ENCODE measurements at places on chromosomes 11 and 22. TPM values are rescaled to one million over a fixed set of nuclear protein-coding genes. Genes with fewer than 3 reads are reported as not detected.

Gene SUSD2
- total RNA-seq: 41.4 TPM

Gene MS4A10
- not detected for total RNA-seq

Gene VSIG10L2
- total RNA-seq: 4.7 TPM

Gene TRIM48
- not detected for total RNA-seq

Gene TMEM135
- 22.3 TPM for total RNA-seq

Gene SHISAL1
- total RNA-seq: 0.17 TPM

Gene RRAS2
- total RNA-seq: 26.1 TPM

Gene NXPE4
- total RNA-seq: not detected

Gene HTATIP2
- 43.7 TPM for total RNA-seq

Gene HRAS
- 131 TPM for total RNA-seq

Gene TEX12
- total RNA-seq: not detected

Gene MS4A8
- not detected for total RNA-seq

Gene C11orf42
- total RNA-seq: not detected

Gene TSSK2
- total RNA-seq: not detected

Gene NXPE2
- not detected for total RNA-seq

Gene KLHDC7B
- total RNA-seq: not detected

Gene ARHGAP20
- 2.1 TPM for total RNA-seq

Gene ROBO3
- 1.9 TPM for total RNA-seq

Gene SCN3B
- total RNA-seq: 1.9 TPM

Gene NUDT8
- 44.7 TPM for total RNA-seq

Gene MMP27
- total RNA-seq: 0.65 TPM

Gene NPTXR
- 2.4 TPM for total RNA-seq

Gene TREH
- not detected for total RNA-seq

Gene MRPL23
- 109 TPM for total RNA-seq

Gene TLCD5
- 0.99 TPM for total RNA-seq

Gene SAA1
- 79.1 TPM for total RNA-seq

Gene WT1
- total RNA-seq: not detected

Gene FREY1
- total RNA-seq: not detected

Gene FDX1
- total RNA-seq: 14.6 TPM

Gene ZNF70
- total RNA-seq: 2.3 TPM

Gene APOA1
- 2.9 TPM for total RNA-seq

Gene EHF
- total RNA-seq: 99.2 TPM

Gene SLC22A6
- total RNA-seq: not detected

Gene SLC17A6
- not detected for total RNA-seq

Gene KCNQ1OT1
- 4.5 TPM for total RNA-seq

Gene MGAT3
- total RNA-seq: 3.7 TPM

Gene ACTN3
- total RNA-seq: not detected

Gene NCR3LG1
- total RNA-seq: 5.9 TPM

Gene OR5P2
- 1.8 TPM for total RNA-seq

Gene ZNRF3
- total RNA-seq: 13.3 TPM

Gene SESN3
- 27.6 TPM for total RNA-seq

Gene ZP1
- 5.5 TPM for total RNA-seq

Gene C22orf39
- total RNA-seq: 49.8 TPM

Gene ASCL2
- 11.4 TPM for total RNA-seq

Gene MFRP
- total RNA-seq: not detected

Gene C2CD2L
- total RNA-seq: 25.9 TPM

Gene UBQLNL
- total RNA-seq: 0.26 TPM

Gene APOBEC3H
- 0.52 TPM for total RNA-seq

Gene P2RY2
- 5.5 TPM for total RNA-seq

Gene APOL4
- total RNA-seq: 7.3 TPM

Gene GRK3
- total RNA-seq: 3.6 TPM

Gene KRTAP5-3
- 3.7 TPM for total RNA-seq
